ENCODE measurements at places on chromosomes 12 and 14.

DNA sequence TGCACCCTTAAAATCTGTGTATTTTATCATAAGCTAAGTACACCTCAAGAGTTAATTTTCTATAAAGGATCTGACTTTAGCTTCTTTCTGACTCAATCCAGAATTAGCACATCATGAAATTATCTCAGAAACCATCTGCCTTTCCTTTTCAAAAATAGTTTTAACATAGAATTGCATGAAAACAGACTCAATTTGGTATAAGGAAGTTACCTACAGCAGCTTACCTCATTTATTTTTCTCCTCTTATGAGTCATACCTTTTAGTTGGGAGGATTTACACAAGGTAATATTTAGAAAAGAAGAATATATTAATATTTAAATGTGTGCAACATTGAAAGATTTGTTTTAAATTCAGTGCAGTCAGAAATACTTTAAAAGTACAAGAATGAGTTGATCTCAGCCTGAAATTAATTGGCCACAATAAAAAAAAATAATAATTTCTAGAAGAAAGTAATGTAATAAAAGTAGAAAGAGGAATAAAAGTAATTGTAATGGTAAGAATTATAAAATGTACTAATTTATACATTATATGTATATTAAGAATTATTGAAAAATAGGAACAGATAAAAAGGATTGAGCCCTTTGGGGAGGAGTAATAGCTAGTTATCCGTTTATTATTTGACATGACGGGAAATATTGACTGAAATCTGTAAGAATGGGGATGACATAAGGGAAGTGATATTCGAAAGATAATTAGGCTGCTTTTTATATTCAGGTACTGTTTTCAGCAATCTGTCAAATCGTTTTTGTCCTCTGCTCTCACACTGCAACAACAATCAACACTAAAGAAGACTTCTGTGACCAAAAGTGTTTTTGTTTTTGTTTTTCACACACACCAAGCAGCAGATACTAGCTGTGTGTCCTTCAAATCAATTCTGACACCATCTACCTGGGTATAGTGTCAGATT, 20.5 kb downstream of the ADAM21 start:
- no peak for DNase-seq

DNA sequence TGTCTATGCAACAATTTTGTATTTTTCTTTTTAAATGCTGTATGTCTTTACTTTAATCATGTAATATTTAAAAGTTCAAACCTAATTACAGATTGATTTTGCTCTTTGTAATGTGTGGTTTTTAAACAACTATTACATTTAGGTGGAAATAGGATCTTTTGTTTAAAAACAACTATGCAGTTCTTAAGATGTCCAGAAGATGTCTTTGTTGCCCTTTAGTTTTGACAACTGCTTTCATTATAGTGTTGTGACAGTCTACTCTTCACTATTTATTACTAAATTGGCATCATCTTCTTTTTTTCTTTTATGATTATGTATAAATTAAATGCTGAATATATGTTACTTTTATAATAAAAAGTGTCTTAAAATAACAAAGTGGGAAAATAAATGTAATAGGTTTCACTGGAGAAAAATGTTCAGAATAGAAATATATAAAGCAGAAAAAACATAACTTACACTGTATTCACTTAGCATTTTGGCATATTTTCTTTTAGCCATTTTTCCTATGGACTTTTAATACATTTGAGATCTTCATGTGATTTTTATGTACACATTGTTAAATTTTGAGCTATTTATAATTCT, 27.1 kb upstream of the PCNX4 start:
- DNase-seq = no peak

DNA sequence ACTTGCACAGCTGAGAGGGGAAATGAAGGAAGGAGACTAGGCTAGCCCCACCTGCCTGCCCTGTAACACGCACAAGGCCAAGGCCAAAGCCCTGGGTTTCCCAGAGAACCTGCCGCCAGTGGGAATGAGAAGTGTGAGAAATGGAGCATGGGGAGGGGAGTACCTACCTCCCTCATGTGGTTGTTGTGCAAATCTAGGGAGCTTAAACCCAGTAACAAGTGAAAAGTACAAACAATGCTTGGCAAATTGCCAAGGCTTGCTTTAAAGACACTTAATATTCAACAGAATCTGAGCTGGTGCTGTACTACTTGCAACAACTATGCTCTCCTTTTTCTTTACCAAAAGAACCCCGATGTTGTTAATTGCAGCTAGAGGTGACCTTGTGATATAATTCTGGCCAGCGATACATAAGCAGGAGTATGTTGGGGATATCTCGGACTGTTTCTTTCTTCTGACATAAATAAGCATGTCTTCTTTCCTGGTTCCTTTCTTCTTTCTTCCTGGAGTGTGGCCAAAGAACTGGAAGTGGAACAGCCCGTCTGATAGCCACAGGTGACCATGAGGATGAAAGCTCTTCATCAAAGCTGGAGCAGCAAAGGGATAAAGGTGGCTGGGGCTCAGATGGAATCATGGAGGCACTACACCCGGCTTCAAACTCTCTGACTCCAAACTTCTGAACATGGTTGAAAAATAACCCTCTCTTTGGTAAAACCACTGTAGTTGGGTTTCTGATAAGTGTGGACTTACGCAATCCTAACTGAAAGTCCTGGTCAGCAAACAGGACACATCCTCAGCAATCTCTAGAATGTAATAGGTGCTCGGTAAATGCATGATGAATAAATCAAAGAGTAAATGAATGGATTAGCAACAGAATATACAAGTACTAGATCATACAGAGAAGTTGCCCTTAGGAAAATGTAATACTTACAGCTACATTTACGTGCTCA, 207.9 kb downstream of the NUAK1 start:
- no peak for DNase-seq

- no peak for DNase-seq
These were observed 326.2 kb downstream of the ETNK1 start for GRCh38 chr12:22951206-22951605.

DNA sequence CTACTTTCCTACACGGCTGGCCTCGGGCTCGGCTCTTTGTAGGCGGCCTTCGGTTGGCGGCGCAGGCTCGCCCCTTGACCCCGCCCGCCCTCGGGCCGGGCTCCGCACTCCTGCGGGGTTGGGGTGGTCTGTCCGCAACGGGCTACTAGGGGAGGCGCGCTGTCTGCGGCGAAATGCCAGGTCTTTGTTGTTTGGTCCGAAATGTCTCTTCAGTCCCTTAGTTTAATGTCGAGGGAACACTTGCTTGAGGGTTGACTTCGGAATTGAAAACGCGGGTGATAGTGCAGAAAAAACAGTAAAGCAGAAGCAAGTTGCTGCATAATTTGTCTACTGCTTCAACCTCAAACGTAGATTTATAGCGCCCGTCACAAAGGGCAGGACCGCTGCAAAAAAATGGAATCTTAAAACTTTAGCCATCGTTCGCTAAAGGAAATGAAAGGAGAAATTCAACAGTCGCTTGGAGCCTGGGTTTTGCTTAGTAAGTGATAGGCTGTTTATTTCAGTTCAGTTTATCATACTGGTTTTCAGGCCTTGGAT, 390 bp downstream of the JKAMP start:
- DNase-seq = no peak

GRCh38 chr14:60508707-60509437, at the start of gene SIX6:
Gene SIX6 (plus strand): TSS chr14:60509146. CDS start chr14:60509399, 253 bp downstream.
- DNase-seq = no peak

DNA sequence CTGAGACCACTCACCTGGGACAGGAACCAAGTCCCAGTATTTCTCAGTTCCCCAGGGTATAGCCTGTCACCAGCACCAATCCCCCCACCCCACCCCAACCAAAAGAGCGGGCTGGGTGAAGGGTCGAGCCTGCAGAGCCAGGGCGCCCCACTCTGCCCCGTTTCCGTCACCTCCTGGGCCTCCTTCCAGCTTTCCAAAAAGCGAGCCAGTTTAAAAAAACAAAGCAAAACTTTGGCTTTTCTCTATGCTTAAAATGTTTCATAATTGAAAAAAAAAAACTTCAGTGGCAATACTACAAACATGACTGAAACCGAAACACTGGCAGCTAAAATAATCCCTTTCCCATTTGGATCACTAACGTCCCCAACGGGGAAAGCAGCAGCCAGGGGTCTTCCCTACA, 7.5 kb downstream of the CAMKK2 start:
- no peak for DNase-seq

GRCh38 chr14:50871228-50871627, 625 bp upstream of the ABHD12B start:
- no peak for DNase-seq

Data from stimulated activated CD4-positive, alpha-beta T cell treated with anti-CD3 and anti-CD28 coated beads, Interleukin-12 subunit alpha, Interleukin-12 subunit beta, amount 100 ng/mL, for 4 hours (primary cell).